ENCODE measurements at places on chromosomes 1 and 21.

- peak; percentile 60 for DNase-seq
These were observed 147.8 kb downstream of the TOMM20 start for GRCh38 chr1:234980645-234981396.

- DNase-seq: no peak
These were observed 292.4 kb downstream of the PTBP2 start for GRCh38 chr1:97013941-97014340.

- no peak for DNase-seq
These were observed 78.9 kb downstream of the CD247 start for GRCh38 chr1:167439301-167439988.

GRCh38 chr1:185427776-185428175 is 110.7 kb upstream of the IVNS1ABP start:
- DNase-seq: no peak

DNA sequence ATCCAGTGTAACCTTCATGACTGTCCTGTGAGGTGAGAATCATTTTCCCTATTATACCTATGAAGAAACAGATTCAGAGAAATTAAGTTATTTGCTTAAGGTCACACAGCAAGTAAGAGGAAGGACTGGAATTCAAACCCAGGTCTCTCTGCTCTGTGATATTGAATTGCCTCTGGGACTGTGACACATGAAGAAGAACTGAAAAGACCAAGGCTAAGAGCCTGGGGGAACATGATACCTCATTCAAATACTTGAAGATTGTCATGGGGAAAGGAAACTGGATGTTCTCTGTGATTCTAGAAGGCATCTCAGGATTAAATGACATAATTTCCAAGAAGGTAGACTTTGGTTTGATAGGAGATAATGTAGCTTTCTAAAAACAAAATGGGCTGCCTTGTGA is 3.6 kb downstream of the WDTC1 start:
- no peak for DNase-seq

DNA sequence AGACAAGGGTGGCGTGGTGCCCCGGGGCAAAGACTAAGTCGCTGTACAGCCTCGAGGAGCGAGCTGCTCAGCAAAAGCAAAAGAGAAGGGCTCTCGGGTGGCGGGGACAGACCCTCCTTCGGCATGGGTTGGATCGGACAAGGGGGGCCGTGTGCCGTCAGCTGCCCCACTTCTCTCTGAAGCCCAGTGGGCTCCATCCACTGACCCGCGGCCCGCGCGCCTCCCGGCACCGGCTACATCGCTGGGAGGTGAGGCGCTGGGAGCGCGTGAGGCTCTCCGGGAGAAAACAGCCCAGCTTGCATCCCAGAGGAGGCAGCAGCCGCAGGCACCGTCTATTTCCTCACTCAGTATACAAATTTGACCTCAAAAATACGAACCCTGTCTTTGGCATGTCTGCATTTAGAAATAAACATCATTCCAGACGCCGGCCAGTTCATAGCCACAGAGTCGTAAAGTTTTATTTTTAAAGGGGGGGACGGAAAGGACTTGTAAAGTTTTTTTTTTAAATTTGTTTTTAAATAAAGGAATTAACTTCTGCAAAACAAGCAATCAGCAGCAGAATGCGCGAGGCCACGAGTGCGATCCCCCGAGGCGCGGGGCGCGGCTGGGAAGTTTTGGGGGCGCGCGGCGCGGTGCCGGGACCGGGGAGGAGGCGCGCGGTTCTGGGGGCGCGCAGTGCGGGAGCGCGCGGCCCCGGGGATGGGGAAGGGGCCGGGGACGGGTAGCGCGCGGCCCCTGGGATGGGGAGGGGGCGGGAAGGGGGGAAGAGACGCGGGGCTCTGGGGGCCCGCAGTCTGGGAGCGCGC is 689 bp upstream of the GPR137B start:
- DNase-seq: peak; percentile 5

DNA sequence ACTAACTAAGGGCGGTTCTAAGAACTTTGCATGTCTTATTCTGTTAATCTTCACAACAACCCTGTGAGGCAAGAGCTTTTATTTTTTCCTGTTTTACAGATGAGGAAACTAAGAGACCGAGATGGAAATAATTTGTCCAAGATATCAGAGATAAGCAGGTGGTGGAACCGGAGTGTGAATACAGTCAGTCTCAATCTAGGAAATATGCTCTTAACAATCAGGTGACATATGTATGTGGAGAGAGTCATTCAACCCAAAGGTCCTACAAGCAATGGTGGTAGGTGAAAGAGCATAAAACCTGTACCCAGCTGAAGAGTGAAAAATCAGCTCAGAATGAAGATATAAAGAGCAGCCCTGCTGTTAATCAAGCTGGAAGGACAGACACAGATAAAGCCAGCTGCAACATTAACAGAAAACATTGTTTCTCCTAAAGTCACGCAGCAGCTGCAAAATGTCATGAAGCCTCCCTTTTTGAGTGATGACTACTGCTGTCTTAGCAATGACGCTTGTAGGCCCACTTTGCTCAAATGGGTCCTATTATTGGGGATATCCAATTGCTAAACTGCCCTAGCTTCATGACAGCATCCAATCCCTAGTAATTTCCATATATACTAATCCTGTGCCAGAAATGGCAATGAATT is 30.5 kb upstream of the FCAMR start:
- no peak for DNase-seq

- no peak for DNase-seq
These were observed 64.4 kb downstream of the CDC7 start for GRCh38 chr1:91564888-91565701.

DNA sequence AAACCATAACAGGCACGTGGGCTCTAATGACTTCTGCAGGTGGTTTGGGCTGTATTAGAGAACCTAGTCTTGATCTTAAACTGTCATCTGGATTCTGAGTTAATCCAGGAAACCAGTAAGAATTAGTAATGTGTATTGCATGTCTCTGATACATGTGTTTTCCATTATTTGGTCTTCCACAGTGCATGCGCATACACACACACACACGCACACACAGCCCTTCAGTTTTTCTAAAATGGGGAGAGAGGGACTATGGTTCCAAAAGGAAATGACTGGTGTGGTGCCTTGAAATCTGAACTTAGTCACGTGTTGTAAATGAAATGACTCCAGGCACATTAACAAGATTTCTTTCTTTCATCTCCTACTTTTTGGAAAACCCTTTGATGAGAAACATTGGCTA is 67.6 kb downstream of the OLFML2B start:
- no peak for DNase-seq

DNA sequence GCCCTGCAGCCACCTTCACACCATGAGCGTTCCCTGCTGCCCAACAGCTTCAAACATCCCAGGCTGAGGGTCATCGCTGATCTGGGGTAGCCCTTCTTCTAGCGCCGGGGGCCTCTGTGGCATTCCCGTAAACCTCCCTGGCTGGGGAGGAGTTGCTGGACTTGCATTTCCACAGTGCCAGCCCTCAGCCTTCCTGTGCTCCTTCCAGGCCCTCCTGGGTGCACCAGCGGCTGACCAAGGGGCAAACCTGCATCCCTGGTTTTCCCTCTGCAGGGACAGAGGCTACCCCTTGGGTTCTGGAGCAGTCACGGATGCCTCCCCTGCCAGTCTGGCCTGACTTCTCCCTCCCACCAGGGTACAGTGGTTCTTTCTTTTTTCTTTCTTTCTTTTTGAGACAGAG is 218.7 kb upstream of the TMEM51 start:
- DNase-seq: no peak

DNA sequence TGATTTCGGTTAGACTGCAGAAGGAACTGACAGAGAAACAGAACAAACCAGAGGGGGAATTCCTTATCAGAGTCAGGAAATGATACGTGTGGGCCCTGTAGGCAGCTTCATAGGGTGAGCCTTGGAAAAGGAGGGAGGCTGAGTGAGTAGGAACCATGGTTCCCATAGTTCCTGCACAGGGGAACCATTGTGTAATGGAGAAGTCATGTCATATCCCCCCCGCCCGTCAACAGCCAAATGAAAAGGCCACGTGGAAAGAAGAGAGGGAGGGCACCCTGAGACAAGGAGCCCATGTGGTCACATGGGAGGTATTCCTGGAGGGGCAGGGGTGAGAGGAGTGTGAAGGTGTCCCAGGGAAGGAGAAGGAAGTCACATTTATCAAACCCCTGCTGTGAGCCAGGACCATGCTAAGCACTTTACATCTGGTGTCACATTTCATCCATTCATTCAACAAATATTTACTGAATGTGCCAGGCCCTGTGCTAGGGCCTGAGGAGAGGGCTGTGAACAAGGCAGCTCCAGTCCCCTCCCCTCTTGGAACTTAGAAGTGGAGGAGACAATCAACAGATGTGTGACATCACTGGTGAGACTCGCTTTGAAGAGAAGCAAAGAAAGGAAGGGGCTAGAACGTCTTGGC is 15.7 kb upstream of the FGR start:
- DNase-seq: no peak

DNA sequence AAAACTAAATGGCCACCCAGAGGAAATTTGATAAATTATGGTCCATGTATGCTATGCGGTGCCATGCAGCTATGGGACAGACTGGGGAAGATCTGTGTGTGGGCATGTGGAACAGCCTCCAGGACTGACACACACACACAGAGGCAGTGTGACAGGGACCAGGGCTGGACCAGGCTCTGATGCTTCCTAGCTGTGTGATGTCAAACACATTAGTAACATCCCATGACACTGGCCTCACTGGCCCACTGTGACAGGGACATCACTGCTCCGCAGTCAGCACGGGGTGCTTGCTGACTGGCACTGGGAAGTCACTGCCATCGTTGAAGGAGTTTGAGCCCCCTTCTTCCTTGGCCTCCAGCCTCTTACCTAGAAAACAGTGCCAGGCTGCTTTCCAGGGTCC is 13.9 kb downstream of the RAP1GAP start:
- DNase-seq: no peak

DNA sequence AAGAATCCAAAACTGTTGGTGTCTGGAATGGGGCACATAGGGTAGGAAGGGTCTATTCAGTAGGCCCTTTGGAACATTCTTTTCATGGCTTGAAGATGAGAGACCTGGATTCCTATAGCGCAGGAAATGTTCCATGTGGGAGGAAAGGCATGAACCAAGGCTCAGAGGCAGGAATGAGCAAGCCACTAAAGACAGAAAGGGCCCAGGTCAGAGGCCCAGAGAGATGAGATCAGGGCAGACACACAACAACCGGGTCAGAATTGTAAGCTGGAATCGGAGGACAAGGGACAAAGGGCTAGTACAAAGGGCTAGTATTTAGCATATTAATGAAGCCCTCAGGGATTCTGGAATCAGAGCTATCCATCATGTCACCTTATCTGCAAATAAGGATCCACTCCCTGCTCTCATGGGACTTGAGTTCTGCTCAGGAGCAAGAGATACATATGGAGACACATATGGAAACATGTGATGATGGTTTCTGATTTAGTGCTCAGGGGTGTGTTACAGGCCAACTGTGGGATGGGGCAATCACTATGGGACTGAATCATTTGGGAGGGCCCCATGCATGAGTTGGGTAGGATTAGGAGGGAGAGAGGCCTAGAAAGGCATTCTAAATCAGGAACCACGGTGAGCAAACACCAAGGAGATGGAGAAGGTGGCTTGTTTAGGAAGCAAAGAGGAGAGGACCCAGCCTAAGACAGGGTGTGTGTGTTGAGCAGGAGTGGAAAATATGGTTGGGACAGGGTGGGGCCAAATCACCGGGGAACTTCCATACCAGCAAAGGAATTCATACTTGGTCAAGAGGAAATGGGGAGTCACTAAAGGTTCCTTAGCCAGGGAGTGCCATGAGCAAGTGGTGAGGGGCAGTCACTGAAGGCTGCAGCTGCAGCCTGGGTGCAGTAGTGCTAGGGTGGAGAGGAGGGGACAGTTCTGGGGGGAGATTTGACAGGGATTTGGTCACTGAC is 8.6 kb downstream of the NECTIN4 start:
- no peak for DNase-seq

- DNase-seq: no peak
These were observed 34.0 kb upstream of the BACH1 start for GRCh38 chr21:29264721-29265120.

- DNase-seq: no peak
These were observed 26.8 kb downstream of the PTTG1IP start for GRCh38 chr21:44846485-44847260.

GRCh38 chr1:194288238-194288637 is 1101.8 kb upstream of the B3GALT2 start:
- no peak for DNase-seq
